ENCODE measurements at places on chromosomes 13 and 19. TPM values are rescaled to one million over a fixed set of nuclear protein-coding genes. Genes with fewer than 3 reads are reported as not detected.

KIR2DL4 gene
- 0.60 TPM for total RNA-seq

ZNF154 gene
- 4.3 TPM for total RNA-seq

ZNF865 gene
- total RNA-seq = 12.9 TPM

IGFL2 gene
- total RNA-seq = not detected

DIAPH3 gene
- total RNA-seq = 28.5 TPM

NCR1 gene
- total RNA-seq = 0.53 TPM

PTGER1 gene
- 0.39 TPM for total RNA-seq

MCF2L gene
- 11.8 TPM for total RNA-seq

AZU1 gene
- not detected for total RNA-seq

IPO5 gene
- total RNA-seq = 154 TPM

PLPPR2 gene
- total RNA-seq = 9.7 TPM

COX7A1 gene
- not detected for total RNA-seq

SGTA gene
- total RNA-seq = 63.7 TPM

ZNF493 gene
- 17.6 TPM for total RNA-seq

KLF1 gene
- 0.19 TPM for total RNA-seq

FCGBP gene
- total RNA-seq = 7.2 TPM

ZNF43 gene
- 35.5 TPM for total RNA-seq

PRTN3 gene
- not detected for total RNA-seq

APOC4 gene
- not detected for total RNA-seq

GFY gene
- total RNA-seq = not detected

HSPB6 gene
- total RNA-seq = 2.4 TPM
